ENCODE measurements at places on chromosomes 13 and 19.

GRCh38 chr19:52991484-52991883 is 22.2 kb upstream of the ERVV-1 start:
- DNase-seq = no peak

- DNase-seq = no peak
Observed at GRCh38 chr19:1609103-1609396, 3.8 kb upstream of the UQCR11 start.

DNA sequence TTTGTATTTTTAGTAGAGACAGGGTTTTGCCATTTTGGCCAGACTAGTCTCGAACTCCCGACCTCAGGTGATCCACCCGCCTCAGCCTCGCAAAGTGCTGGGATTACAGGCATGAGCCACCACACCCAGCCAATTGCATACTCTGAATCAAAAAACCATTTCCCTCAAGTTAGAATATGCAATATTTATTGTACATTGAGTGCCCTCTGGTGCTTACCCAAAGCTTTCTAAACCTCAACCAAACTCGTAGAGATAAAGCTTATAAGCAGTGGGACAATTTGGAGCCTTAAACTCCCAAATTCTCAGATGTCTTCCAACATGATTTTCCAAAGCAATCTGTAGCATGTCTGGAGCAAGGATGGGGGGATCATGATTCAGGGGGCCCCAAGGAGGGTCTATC is 22.4 kb downstream of the RFXAP start:
- DNase-seq = no peak

DNA sequence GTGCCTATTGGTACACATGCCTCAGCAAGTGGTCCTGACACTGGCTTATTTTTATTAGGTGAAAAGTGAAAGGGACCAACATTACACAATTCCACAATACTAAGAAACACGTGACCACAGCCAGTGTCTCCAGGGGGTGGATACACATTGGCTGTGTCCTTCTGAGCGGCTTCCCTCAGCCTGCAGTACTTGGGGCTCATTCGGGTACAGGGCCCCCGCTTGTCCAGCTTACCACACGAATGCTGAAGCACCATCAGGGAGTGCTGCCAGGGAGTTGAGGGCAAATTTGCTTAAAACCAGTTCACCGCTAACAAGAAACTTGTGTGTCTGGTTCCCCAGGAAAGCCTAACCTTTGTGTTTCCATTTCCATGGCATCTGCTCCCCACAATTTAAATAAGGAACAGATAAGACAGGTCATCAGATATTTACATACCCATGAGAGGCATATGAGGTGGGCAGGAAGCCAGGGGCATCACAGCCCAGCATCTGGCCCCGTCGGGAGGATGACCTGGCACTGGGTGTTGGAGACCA is 23.3 kb downstream of the PBX4 start:
- DNase-seq = no peak

DNA sequence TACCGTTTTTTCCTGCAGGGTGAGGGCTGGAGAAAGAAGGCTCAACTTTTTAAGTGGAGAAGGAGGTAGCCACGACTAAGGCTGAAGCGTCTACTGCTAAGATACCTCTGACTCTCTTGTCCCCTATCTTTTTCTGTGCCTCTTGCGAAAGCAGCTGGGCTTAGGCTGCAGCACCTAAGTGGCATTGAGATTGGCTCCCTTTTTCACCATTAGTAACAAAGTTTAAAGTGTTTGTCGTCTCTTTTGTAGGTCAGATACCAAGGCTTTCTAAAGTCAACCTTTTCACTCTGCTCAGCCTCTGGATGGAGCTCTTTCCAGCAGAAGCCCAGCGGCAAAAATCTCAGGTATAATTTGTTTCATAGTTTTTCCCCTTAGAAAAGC is 887 bp downstream of the CDADC1 start:
- no peak for DNase-seq

- no peak for DNase-seq
Observed at GRCh38 chr19:13599681-13600080, 93.4 kb upstream of the CACNA1A start.

DNA sequence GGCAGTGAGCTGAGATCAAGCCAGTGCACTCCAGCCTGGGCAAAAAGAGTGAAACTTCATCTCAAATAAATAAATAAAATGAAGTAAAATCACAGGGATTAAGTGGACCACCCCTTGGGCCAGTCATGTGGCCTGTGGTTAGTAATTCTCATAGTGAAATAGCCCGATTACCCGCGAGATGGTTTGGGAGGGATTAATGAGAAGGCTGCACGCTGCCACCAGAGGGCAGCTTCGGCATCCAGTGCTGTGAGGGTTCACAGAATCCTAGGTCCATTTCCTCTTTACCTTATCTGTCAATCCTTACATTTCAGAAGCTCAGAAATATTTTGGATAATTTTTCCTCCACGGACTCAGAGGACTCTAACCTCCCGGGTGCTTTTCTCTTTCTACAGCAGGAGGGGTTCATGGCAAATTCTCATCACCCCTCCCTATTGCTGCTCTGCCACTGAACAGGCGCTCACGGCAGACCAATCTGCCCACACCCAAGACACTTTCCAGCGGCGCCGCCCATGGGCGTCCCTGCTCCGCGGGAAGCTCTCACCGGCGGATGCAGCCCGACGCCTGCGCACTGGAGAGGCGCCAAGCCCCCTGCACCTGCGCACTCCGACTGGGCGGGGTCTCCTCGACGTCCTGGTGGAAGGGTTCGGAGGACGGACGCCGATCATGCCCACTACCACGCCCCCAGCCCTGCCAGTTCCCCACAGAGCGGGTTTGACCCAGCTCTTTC is 11.0 kb downstream of the ZNF835 start:
- DNase-seq = no peak

DNA sequence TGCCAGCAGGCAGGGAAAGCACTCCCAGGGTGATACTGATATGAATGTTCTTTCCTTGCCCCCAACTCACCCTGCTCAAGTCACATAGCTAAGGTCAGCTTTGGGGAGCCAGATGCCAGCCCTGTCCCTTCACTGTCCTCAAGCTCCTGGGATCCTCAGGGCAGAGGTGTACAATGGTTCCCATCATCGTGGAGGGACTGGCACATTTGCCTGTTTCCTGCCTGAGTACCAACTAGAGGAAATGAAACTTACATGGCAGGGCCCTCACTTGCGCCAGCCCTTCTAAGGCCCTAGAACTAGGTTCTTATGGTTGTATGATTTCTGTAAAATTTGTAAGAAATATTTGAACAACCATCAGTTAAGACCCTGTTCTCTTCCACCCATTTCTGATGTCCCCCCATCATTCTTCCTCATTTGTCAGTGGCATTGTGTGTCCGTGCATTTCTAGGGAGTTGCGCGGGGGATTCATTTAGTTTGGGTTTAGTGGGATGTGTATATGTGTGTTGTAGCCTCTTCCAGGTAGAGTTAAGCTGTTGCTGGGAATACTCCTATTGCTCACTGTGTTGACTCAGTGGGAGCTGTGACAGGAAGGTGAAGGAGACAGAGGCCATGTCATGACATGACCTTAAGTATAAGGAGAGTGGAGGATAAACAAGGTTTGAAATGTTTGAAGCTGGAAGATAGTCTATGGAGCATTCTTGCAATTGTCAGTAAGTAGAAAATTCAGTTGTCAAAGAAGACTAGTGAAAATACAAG is 41.3 kb upstream of the RCBTB2 start:
- DNase-seq = no peak

DNA sequence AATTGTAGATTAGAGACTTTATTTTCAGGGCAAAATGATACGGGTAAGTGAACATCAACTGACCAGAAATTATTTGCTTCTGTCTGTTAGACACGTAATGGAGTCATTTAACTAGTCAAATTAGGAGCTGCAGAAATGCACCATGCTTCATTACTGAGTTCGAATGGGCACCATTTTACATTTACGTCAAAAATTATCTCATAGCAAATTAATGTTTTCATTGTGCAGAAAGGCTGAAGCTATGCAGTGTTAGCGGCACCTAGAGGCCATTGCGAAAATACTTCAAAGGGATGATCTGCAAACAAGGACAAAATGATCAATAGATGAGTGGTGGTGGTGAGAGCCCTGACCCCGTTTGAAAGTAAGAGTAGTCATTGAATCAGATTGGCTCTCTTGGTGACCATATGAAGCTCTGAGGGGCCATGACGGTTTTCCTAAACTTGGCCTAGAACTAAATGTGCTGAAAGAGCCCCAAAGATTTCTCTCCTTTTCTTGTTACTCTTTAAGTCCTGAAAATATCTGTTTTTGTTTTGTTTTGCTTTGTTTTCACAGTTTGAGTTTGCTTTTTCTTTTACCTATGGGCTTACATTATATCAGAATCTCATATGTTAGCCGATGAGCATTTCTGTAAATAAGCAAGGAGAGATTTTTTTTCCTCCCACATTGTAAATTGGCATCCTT is 277.9 kb downstream of the ZNF536 start:
- no peak for DNase-seq

DNA sequence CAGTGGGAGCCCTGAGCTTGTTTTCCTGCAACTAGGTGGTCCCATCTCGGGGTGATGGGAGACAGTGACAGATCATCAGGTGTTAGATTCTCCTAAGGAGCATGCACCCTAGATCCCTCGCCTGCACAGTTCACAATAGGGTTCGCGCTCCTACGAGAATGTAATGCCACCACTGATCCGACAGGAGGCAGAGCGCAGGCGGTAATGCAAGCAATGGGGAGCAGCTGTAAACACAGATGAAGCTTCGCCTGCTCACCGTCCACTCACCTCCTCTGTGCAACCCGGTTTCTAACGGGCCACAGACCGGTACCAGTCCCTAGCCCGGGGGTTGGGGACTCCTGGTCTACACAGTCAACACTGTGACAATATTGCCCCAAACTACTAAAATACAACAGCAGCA is 38.8 kb downstream of the CARD8 start:
- DNase-seq = no peak

- DNase-seq = no peak
Observed at GRCh38 chr13:84187626-84188025, 305.4 kb upstream of the SLITRK1 start.

GRCh38 chr19:281156-281853 is 9.9 kb downstream of the PLPP2 start:
- DNase-seq = no peak

DNA sequence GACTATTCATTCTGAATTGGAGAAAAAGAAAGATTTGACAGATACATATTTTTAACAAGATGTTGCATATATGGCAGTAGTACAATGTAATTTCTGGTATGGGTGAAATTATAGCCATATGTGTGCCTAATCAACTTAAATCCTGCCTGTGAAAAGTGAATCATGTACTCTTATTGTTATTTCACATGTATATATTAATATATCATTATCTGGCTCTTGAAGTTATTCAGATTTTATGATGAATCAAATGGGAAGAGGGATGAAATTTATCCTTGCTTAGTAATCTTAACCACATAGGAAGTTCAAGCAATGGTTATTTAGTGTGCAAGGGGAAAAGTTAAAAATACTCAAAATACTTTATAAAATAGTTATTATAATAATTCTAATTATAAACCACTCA is 80.5 kb downstream of the GPC6 start:
- no peak for DNase-seq

DNA sequence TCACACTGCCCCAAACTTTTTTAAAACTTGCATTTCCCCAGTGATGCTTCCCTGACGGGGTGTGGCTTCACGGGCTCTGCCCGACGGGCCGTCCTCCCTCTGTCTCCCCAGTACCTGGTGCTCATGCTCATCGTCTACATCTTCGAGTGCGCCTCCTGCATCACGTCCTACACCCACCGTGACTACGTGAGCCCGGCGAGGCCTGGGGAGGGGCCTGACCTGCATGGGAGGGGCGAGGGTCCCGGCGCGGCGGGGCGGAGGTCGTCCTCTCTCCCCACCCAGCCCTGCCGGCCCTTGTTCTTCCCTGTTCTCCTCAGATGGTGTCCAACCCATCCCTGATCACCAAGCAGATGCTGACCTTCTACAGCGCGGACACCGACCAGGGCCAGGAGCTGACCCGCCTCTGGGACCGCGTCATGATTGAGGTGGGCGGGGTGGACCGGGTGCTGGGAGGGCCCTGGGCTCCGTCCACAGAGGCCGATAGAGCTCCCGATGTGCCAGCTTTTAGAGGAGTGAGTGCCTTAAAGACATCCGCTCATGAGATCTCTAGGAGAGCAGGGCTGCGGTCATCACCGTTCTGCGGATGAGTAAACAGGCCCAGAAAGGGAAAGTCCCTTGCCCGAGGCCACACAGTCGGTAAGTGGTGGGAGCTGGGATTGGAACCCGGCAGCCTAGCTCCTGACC is 6.9 kb downstream of the UPK1A start:
- peak; percentile 30 for DNase-seq

GRCh38 chr13:50127726-50128291 is 112.6 kb downstream of the KCNRG start:
- DNase-seq = no peak

DNA sequence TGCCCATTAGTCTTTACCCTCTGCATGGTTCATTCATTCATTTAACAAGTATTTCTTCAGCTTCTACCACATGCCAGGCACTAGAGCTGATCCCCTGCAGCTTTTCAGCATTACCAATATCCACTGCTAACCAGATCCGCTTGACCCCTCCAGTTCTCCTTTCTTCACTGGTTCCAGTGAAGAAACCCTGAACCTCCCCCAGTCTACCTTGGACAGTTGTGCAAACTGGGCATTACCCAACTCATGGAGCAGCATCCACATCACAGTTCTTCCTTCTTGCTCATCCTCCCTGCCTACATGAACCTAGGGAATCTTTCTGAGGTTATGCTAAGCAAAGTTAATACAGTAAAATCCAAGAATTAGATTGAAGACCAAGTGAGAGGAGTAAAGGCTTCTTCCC is 78.7 kb upstream of the SERP2 start:
- no peak for DNase-seq

GRCh38 chr19:29191005-29191404 is 21.9 kb downstream of the UQCRFS1 start:
- DNase-seq = no peak

DNA sequence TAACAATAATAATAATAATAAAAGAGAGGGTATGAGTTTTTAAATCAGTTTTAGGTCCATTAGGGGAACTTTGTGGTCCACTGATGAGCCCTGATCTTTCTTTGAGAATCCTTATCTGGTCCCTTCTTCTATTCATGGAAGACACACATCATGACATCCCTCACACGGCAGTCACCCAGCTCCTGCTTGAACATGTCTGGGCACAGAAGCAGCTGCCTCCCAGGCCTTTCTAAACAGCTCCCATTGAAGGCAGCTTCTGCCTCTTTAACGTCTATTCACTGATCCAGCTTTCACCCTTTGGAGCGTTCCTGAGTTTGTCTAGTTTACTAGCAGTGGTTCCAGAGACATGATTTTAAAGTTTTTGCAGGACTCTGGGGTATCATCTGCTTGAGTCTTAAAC is 42.6 kb upstream of the STK24 start:
- no peak for DNase-seq
